ENCODE measurements at places on chromosomes 2 and 18.

- DNase-seq: no peak
Observed at GRCh38 chr2:219728991-219729487, 101.6 kb downstream of the SLC4A3 start.

DNA sequence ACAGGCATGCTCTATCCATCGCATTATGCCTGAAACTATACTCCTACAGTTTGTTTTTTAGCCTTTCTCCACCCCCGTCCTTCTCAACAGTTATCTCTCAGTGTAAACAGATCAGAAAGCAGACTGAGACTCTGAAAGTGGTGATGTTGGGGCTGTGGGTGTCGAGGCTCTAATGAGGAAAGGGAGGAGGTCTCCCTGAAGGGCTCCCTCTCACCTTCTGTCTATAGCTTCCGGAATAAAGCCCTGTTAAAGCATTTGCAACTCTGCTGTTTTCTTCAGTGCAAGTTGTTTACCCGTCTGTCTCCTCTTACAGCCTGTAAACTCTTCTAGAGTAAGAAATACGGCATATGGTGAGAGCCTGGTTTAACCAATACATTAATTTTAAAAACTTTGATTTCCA lies 136.7 kb upstream of the SYT4 start:
- no peak for DNase-seq

DNA sequence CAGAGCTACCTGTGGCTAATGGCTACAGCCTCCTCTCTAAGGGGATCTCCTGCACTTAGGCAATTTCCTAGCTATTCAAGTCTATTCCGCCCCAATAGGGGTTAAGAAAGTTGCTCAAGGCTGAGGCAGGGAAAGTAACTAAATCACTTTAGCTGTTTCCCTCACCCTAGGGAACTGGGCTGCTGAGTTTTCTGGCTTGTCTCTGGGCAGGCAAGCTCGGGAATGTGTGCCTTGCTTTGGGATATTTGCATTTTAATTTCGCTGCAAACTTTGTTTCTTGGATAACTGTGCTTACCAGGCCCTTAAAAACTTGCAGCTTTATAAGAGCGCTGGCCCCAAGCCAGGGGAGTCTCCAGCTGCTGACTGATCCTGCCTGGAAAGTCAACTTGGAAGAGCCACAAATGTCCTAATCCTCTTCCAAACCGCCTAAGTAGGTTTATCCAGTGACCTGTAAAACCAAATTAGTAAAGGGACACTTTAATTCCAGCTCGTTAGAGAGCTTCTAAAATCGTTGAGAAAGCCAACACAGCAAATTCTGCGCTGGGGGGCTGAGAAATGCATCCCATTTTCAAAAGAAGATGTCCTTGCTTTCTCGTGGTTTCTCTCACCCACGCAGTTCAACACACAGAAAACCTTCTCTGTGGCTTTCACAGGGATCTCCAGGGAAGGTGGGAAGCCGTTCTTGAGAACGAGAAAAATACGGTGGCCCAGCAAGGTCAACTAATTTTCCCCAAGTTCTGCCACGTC lies 59.5 kb upstream of the SP3 start:
- DNase-seq: no peak

- DNase-seq: no peak
Observed at GRCh38 chr2:230174466-230174865, 45.3 kb downstream of the SP110 start.

- no peak for DNase-seq
Observed at GRCh38 chr2:15601681-15602080, 10.0 kb downstream of the DDX1 start.

GRCh38 chr18:51169731-51170130 lies 27.8 kb downstream of the MEX3C start:
- DNase-seq: no peak
